ENCODE measurements at places on chromosomes 2 and 18.

- no peak for DNase-seq
Measured at GRCh38 chr2:162768656-162769055, 69.9 kb downstream of the KCNH7 start.

DNA sequence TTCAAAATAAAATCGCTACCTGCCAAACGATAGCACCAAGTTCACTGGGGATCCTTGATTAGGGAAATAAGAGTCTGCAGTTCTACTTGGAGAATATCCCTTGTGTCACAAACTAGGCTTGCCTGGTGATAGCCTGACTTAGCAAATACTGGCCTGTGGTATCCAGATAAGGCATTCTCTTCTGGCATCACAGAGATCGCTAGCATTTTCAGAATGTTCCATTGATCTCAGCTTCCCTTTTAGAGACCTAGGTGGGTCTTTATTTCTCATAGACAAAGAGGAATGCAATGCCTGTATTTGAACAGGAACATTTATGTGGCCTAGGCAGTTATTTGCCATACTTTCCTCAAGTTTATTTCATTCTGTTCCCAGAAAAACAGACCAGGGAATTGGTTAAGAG, 349.1 kb downstream of the STK39 start:
- DNase-seq: no peak

DNA sequence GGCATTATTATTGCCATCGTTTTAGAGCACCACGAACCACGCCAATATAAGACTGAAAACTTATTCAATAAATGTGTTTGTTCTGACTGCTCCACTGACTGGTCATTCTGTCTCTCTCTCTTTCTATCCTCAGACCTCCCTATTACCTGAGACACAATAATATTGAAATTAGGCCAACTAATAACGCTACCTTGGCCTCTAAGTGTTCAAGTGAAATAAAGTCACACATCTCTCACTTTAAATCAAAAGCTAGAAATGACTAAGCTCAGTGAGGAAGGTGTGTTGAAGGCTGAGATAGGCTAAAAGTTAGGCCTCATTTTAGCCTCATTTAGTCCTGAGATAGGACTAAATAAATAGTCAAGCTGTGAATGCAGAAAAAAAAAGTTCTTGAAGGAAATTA, 38.8 kb downstream of the G6PC2 start:
- DNase-seq: no peak

DNA sequence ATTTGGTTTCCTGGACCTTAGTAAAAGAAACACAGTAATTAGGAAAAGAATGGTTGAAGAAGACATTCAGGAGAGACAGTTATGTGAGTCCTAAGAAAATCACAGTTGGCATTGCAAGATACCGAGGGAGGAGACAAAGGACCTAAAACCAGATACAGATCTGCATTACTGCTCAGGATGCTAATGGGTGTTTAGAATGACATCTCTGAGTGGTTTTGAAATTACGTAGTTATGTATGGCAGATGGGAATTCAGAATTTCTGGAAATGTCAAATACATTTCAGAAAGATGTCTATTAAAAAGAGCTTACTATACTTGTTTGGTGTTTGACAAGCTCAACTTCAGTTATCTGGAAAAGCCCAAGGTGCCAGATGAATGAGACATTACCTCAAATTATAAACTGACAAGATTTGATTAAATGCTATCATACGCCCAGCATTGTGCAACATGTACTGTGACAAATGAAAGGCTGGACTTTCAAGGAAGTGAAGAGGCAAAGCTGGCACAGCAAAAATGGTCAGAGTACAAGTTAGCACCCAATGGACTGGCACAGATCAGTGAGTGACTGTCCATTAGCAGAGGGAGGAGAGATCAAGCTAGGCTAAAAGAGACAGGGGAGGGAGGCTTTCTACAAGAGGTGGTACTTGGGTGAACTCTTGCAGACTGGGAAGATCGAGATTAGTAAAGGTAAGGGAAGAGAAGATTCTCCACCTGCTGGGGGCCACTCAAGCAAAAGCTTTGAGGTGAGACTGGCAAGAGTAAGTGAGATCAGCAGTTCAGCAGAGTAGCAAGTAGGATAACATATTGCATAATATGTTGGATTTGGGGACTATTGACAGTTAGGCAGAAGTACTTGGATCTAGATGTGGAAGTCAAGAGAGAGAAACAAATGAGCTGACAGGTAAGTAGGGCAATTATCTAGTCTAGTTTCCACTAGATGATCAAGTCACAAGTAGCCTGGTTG, 168.9 kb downstream of the CYRIA start:
- no peak for DNase-seq

DNA sequence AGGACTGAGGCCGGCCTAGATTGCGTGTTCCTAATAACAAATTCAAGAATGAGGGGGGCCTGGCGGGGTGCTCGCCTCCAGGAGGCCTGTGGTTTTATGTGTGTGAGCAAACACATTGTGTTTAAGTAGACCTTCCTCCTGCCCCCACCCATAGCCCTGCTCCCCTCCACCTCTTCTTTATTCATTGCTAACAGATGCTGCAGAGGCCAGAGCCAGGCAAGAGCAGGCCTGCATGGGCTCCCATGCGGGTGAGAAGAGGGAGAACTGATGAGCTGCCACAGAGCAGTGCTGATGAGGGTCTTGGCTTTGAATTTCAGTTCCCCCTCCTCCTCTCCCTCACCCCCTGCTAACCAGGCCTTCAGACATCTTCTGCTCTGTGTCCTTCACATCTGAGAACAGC, 154.6 kb downstream of the OSR1 start:
- DNase-seq: no peak

GRCh38 chr2:224412141-224413015, 10.5 kb upstream of the FAM124B start:
- DNase-seq: peak; percentile 71

GRCh38 chr18:46293742-46294181, 189.6 kb downstream of the HAUS1 start:
- peak; percentile 4 for DNase-seq

GRCh38 chr2:133953524-133953923, 300.3 kb upstream of the MGAT5 start:
- no peak for DNase-seq

DNA sequence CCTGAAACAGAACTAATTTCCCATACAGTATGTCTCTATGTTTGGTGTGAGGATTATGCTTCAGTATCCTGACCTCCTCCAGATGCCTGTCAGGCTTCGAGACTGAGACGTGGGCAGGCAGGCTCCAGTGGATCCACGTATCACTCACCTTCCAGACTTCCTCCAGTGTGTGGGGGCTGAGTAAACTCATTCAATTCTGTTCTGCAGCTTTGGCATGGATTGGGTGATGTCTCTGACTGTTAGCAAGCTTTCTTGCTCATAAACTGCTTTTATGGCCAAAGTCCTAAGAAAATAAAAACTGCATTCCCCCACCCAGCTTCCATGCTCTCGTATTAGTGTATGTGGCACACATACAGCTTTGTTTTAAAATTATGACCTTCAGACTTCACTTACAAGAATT, 53.6 kb downstream of the CCDC93 start:
- peak; percentile 71 for DNase-seq

- no peak for DNase-seq
Measured at GRCh38 chr2:172091000-172091641, 5.8 kb downstream of the DLX1 start.

DNA sequence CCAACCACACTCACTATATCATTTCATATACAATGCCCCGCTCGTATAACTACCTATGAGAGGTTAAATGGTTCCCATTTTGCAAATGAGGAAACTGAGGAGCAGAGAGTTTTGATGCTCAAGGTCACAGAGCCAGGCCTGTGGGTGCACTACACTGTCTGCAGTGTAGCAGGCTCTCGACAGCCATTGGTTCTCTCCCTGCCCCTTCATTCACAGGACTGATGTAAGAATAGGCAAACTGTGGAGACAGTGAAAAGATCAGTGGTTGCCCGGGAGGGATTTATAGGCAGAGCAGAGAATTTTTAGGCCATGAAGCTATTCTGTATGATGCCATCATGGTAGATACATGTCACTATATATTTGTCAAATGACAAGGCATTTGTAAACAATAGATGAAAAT, 39.0 kb upstream of the LBH start:
- DNase-seq: peak; percentile 15

DNA sequence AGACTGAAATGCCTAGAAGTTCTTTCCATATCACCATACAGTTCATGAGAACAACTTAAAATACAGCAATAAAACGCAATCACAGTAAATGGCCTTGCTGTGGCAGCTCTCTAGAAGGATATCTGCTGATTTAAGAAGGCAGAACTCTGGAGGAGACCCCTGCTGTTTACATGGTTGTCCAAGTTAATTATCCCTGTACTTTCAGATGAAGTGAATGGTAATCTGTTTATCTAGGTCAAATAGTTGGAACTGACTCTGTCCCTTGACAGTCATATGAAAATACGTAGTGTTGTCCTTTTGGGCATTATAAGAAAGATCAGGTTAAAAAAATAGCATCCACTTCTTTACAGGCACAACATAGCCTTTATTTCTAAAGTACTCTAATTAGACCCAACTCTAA, 115.6 kb downstream of the COLEC12 start:
- DNase-seq: no peak

- DNase-seq: no peak
Measured at GRCh38 chr2:10905006-10905861, 6.5 kb upstream of the KCNF1 start.

GRCh38 chr2:164934401-164935117, 20.8 kb downstream of the SLC38A11 start:
- no peak for DNase-seq

- DNase-seq: peak; percentile 73
Measured at GRCh38 chr18:70491734-70492348, 203.0 kb downstream of the SOCS6 start.

DNA sequence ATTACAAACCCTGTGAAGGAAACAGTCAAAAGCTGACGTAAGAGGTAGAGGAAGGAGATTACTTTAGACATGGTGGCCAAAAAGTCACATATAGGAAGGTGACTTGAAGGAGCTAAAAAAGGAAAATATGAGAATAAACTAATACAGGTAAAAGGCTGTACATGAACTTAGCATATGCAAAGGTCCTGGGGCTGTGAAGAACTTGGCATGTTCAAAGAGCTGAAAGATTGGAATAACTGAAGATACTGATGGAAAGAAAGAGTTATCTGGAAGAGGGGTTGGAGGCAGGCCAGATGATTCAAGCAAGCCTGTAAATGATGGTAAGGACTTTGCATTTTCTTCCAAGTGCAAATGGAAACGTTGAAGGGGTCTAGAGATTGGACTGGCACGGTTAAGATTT, 13.2 kb downstream of the IL36A start:
- no peak for DNase-seq

- DNase-seq: no peak
Measured at GRCh38 chr2:230924470-230925341, at the start of gene GPR55. Gene GPR55 (minus strand): TSS chr2:230925242. CDS start chr2:230910962, 14,280 bp downstream.

DNA sequence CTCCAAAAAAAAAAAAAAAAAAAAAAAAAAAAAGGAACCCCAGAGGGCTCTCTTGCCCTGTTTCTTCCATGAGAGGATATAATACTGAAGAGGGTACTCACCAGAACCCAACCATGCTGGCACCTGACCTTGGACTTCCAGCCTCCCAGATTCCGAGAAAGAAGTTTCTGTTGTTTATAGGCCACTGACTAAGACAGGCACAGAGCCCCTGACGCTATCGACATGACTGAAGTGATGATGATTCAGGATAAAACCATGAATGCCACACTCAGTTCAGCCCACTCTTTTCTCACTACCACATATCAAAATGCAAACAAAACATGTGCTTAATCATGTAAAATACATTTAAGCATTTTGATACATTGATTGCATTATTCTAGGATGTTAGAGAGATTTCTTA, 66.1 kb upstream of the CDCA7 start:
- peak; percentile 47 for DNase-seq

DNA sequence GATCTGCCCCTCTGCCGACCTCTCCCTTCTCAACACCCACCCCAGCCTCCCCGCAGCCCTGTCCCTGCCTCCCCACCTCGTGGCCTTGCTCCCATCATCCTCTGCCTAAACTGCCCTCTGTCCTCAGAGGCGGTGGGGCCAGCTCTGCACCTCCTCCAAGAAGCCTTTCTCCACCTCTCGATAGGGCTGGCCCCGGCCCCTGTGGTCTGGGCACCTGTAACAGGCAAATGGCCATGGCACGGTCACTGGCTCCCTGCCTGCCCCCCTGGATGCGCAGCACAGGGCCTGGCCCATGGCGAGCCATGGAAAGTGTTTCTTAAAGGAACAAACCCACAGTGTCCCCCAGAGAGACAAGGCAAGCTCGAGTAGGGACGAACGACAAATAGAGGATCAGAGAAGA, 42.0 kb downstream of the MYO7B start:
- no peak for DNase-seq

GRCh38 chr2:133557614-133558013, 10.6 kb downstream of the NCKAP5 start:
- no peak for DNase-seq

- DNase-seq: no peak
Measured at GRCh38 chr2:75012080-75012479, 53.6 kb downstream of the POLE4 start.

- DNase-seq: no peak
Measured at GRCh38 chr2:99067871-99068625, 73.5 kb upstream of the C2orf15 start.

DNA sequence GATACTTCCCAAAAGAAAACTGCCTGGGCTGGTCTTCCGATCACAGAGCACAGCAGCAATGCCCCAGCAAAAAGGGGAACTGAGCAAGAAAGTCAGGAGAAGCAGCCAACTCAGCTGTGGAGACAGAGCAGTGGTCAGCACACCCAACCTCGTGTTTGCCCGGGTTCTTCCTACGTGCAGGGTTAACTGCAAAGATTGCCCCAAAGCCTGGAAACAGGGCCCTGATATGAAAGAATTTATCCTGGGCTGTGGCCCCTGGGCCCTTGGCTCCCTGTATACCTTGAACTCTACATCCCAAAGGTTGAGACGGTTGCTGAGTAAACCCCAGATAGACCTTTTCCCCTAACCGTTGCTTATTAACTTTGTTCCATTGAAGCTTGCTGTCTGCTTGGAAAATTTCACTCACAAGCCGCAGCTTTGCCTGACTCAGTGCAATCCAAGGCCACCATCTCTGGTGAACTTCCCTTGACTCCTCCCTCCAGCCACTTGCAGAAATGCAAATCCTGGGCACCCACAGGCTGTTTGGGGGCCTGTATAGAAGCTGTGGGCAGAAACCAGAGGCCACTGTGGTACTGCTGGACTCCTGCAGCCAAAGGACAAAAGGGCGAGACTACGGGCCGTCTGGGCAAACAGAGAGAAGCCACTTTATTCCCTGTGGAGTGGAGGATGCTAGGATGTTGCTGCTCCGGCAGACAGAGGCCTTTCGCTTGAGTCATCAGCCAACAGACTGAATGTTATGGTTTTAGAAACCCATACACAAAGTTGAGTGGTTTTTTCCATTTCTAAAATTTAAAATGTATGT, 18.2 kb downstream of the NRP2 start:
- peak; percentile 90 for DNase-seq

- DNase-seq: no peak
Measured at GRCh38 chr2:41896186-41896846, 151.5 kb upstream of the PKDCC start.

- DNase-seq: no peak
Measured at GRCh38 chr2:222241128-222241870, 57.5 kb downstream of the PAX3 start.
